ENCODE measurements at places on chromosomes 1 and 21.

DNA sequence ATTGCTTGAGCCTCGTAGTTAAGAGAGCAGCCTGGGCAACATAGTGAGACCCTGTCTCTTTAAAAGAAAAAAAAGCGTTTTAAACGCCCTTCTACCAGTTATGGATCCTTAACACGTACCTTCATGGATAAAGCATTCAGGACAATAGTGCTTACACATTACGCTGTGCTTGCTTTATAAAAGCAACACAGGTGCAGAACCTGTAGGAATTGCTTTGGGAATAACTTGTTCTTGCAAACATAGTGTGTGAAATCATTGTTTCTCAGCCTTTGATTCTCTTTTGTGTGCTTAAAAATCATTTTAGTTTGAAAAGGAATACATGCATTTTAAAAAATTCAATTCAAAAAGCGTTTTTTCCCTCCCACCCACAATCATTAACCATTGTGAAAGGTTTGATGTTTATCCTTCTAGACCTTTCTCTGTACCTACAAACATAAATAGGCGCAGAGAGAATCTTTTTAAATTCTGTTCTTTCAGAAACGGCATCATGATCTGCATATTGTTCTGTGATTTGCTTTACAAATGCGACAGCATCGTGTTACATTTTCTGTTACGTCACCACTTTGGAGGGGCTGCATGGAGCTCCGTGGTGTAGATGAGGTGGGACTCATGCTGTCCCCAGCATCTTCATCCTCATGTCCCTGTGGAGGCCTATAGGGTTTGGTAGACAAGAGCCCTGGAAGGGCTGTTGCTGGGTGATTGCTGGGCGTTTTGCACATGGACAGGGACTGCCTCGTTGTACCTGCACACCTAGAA lies 54.6 kb downstream of the SPSB1 start:
- no peak for DNase-seq

DNA sequence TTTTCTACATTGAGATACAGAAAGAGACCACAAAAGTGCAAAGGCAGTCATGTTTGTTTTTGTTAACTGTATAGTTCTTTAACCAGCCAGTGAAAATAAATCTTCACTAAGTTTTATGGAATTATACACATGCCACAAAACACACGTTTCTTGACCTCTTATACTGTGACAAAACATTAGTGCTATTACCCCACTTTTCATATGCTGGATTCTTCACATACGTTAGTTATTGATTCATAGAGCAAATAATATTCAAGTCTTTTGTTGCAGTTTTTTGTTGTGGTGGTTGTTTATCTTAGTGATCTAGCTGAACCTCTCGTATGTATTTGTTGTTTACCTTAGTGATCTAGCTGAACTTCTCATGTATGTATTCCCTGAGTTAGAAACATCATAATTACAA lies 28.0 kb downstream of the LYPLAL1 start:
- no peak for DNase-seq

GRCh38 chr21:45050345-45050796 lies 24.0 kb upstream of the ADARB1 start:
- DNase-seq = no peak

GRCh38 chr1:58785442-58786058 lies 1.7 kb upstream of the JUN start:
- DNase-seq = peak; percentile 69

DNA sequence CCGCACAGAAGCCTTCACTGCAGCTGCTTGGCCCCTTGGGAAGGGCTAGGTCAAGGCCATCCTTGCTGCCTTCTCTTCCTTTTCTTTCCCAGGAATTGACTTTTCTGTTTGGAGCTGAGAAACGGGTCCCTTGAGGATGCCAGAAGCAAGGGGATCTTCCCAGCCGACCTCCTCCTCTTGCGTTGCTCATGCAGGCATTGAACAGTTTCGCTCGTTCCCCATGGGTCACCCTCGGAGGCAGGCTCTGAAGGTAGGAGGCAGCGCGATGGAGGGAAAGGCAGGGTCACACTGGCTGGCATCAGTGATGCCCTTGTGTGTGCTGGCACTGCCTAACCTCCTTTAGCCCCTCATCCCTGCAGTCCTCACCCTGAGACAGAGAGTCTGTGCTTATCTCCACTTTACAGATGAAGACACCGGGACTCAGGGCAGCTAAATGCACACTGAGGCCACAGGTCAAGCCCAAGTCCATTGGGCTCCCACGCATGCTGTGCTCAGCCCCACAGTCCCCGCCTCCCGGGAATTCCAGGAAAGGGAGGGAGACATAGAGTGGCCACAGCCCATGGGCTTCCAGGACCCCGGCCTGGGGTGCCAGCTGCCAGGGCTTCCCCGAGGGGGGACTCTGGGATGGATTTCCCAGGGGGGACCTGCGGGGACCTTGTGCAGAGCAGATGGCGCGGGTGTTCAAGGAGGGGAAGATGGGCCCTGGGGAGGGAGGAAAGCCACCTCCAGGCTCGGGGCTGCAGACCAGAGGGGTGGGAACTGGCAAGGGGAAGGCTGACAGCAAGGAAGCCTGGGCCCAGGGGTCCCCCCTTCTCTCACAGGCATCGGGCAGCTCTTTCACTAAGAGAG lies 90.2 kb downstream of the SPSB1 start:
- DNase-seq = no peak

DNA sequence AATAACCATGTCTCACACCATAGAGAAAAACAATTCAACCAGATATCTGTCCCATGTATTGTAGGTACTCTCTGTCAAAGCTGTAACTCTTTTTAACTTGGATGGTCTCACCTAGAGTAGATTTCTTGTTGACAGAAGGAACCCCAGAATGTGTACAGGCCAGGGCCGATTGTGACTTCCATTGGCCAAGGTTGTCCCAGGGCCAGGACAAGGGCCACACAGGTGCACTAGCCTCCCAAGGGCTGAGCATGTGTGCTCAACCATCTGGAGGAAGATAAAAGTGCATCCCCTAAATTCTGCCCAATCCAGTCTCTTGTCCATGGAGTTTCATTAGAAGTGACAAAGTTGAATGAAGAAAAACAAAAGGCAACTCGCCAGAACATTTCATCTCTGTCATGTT lies 51.8 kb downstream of the SETD4 start:
- no peak for DNase-seq

DNA sequence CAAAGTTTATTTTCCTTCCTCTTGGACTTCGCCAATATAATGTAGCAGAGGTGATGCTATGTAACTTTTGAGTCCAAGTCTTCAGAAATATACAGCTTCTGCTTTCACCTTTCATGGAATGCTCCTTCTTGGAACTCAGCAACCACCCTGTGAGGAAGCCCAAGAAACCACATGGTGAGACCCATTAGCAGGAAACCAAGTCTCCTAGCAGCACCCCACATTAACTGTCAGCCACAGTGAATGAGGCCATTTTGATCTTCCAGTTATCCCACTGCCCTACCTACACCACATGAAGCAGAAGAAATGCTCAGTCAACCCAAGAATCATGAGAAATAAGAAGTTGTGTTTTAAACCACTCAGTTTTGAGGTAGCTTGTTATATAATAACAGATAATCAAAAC lies 58.2 kb downstream of the PAPPA2 start:
- DNase-seq = peak; percentile 80

- DNase-seq = no peak
Observed at GRCh38 chr1:42838482-42839190, 7.8 kb upstream of the ZNF691 start.

DNA sequence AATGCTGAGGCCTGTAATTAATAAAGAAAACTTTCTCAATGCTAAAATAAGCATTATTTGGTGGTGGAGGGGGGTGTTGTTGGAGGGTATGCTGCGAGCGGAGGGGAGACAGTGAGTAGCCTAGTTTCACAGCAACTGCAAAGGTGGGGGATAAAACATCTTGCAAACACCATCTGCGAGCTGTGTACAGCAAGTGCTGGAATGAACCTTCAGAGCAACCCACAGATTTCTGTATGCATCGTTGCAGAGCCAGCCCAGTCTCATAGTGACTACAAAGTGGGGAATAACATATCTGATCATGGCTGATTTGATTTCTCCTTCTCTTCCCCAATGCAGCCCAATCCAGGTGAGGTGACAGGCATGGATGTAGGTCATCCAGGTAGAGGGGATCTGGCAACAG lies 80.7 kb upstream of the COG2 start:
- DNase-seq = no peak

DNA sequence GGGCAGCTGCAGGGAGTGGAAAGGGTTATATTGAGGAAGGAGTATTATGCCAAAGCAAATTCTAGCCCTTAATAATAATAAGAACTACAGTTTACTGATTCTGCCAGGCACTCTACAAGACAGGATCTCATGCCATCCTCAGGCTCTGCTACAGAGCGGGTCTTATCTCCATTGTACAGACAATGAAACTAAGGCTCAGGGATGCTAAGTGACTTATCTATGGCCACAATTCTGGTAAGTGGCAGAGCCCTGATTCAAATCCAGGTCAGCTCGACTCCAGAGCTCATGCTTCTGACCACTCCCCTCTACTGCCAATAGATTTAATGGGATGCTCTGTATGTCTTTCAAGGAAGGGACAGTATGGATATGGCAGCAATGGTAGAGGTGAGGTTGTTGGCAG lies 146.1 kb upstream of the CD34 start:
- no peak for DNase-seq

DNA sequence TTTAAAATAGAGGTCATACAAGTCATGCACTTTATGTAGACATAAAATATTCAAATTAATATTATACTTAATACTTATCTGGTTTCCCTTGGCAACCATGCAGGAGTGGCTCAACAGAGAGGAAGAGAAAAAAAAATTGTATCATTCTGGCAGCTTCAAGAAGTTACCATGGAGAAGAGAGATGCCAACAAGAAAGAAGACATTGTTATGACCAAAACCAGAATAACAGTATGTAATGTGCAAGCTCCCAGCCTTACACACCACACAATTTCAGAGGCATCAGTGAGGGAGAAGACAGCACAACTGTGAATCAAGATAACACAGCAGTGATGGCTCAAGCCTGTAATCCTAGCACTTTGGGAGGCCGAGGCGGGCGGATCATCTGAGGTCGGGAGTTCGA lies 49.1 kb upstream of the RCOR3 start:
- DNase-seq = no peak

DNA sequence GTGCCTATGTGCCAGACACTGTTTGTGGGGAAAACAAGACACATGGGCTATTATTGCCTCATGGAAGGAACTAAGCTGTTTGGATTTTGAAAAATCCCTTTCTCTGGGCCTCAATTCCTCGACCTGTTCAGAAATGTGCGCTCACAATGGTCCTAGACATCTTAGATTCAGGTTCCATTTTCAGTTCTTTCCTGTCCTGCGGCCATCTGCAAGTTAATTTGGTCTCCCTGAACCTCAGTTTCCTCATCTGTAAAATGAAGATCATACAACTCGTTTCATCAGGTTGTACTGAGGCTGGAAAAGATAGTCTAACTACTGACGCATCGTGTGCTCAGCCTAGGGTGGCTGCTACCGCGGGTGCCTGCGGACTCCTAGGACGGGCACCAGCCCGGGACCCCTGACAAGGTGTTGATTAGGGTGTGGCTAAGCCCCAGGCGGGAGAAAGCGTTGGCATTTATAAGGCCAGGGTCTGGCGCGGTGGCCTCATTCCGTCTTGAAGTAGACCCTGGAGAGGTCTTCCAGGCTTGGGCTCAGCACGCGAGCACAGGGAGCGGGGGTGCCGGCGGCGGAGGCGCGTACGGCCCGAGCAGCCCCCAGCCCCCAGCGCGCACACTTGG lies 493 bp upstream of the ELOA start:
- no peak for DNase-seq

- no peak for DNase-seq
Observed at GRCh38 chr1:181981821-181982220, 79.7 kb downstream of the ZNF648 start.

DNA sequence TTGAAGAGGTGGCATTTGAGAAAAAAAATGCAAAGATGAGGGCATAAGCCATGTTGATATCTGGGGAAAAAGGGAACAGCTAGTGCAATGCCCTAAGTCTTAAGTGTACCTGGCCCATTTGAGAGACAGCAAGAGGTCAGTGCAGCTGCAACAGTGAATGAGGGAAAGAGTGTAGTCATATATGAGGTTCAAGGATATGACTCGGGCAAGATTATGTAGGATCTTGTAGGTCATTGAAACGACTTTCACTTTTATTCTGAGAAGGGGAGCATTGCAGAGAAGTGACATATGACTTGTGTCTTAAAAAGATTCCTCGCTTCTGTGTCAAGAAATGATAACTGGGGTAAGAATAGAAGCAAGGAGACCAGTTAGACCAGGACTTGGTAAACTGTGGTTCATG lies 31.0 kb downstream of the NTMT2 start:
- no peak for DNase-seq

DNA sequence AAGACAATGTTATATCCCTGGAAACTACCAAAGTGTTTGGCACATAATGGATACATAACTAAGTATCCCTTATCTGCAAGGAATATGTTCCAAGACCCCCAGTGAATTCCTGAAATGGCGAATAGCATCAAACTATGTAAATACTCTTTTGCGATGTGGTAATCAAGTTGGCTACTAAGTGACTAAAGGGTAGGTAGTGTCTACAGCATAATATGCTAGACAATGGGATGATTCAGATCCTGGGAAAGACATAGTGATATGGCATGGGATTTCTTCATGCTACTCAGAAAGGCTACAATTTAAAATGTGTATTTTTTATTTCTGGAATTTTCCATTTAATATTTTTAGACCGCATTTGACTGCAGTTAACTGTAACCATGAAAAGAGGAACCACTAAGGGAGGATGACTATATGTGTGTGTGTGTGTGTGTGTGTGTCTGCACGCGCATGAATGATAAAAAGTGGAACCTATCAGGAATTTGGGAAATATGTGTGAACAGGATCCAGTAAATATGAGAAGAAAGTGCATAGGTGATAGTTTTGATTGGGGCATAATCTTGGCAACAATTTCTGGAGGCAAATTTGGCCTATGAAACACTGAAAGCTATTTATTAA lies 1899.9 kb downstream of the NCAM2 start:
- DNase-seq = no peak

DNA sequence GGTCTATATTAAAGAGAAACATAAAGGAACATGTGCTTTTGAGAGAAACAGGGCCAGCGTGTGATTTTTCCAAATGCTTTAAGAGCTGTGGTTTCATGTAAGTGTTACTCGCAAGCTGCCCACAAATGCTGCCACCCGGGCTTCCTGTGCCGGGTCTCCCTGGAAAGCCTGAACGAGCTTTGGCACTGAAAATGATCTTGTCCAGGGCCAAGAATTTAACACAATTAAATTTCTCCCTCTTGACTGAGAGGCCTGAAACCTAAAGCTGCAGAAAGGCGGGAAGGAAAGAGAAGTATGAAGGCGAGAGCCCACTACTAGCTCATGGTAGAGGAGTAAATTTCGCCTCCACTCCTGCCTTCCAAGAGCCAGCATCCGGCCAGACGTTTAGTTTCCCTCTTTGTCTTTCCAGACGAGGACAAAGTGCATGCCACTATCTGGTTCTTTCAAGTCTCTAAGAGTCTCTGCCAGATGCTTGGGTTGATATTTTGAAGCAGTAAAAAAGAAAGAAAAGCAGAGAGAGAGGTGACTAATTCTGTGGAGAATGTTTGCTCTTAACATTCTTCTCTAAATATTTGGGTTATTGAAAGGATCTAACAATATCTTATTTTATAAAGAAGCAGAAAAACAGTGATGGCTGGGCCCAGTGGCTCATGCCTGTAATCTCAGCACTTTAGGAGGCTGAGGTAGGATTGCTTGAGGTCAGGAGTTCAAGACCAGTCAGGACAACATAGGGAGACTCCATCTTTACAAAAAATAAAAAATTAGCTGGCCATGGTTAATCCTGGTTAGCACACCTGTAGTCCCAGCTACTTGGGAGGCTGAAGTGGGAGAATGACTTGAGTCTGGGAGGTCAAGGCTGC lies 100.0 kb upstream of the HNRNPU start:
- DNase-seq = peak; percentile 70

All from DND-41 (cell line).